ENCODE measurements at places on chromosomes 4 and X. TPM values are rescaled to one million over a fixed set of nuclear protein-coding genes. Genes with fewer than 3 reads are reported as not detected.

RAB39B gene
- total RNA-seq = 6.5 TPM

WFS1 gene
- 2.4 TPM for total RNA-seq

GPRIN3 gene
- total RNA-seq = 89.7 TPM

HS3ST1 gene
- total RNA-seq = not detected

PDGFC gene
- 0.40 TPM for total RNA-seq

MAGEC3 gene
- not detected for total RNA-seq

GUCY1A1 gene
- total RNA-seq = 14.1 TPM

MXD4 gene
- 81.4 TPM for total RNA-seq

PAGE2B gene
- not detected for total RNA-seq

AMTN gene
- not detected for total RNA-seq
